ENCODE measurements at places on chromosomes 11 and 22.
A peak's percentile ranks its signal among the peaks of the same experiment; 100 is the strongest.

GRCh38 chr11:108934696-108935095 is 269.8 kb downstream of the DDX10 start:
- DNase-seq = no peak

DNA sequence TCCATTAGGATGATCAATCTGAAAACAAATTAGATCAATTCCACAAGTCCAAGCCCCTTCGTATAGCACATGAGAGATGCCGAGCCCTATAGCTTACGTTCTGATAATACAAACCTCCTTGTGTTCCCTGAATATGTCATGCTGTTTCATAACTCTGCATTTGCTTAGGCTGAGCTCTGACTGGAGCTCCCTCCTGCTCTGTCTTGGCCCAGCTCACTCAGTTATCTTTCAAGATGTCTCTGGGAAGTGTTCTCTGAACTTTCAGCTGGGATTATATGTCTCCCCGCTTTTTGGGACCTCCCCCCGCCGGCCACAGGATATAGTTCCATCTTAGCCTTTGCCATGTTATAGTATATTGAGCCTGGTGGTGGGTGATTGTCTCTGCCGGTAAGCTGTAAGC is 44.0 kb downstream of the FDX1 start:
- DNase-seq = no peak

DNA sequence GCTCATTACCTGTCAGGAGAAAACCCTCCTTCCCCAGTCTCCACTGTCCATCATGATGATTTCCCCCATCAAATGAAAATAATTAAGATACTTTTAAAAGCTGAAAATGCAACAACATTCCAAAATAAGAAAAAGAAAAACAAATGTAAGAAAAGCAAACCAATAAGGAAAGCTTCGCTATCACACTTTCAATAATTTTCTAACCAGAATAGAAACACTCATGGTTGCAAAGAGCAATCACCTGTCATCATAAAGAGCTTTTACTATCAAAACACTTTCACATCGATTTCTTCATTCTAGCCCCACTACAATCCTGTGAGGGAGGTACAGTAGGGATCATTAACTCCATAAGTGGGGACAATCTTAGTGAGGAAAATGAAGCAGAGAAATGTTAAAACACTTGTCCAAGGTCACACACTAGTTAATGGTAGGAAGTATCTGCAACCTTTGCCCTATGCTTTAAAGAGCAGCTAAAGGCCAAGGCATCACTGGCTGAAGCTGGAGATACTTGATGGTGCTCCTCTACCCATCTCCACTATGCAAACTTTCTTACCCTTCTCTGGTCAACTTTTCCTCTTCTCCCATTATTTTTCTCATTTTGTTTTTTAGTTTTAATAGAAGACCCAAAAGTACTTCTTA is 2.6 kb downstream of the RBM4B start:
- DNase-seq = no peak

DNA sequence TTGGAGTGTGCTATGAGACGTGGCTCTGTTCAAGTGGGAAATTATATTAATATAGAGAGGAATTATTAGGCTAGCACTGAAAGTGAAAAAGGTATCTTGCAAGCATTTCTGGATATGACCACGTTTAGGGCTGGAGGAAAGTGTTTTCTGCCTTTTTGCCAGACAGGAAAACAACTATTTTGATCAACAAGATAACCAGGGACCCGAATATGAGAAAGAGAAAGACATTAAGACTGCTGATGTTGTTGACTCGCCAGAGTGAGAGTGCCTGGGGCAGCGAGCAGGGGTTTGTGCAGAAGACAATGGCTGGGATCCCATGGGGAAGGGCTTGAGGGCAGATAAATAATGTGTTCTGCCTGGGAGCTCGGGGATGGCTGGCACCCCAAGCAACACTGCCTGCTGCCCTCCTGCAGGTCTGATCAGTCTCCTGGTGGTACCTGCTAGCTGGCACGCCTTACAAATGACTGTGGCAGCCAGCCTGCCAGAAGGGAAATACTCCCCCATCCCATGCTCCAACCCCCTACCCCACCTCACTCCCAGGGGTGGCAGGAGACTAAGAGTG is 23.1 kb upstream of the CHST1 start:
- DNase-seq = no peak

DNA sequence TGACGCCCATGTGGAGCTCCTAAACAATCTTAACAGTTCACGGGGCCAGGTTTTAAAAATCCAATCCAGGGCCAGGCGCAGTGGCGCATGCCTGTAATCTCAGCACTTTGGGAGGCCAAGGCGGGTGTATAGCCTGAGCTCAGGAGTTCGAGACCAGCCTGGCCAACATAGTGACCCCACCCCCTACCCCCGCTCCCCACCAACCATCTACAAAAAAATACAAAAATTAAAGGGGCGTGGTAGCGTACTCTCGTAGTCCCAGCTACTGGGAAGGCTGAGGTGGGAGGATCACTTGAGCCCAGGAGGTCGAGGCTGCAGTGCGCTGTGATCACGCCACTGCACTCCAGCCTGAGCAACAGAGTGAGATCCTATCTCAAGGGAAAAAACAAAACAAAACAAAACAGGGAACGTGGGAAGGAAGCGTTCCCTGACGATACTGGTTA is 689 bp upstream of the SART1 start:
- DNase-seq = no peak

DNA sequence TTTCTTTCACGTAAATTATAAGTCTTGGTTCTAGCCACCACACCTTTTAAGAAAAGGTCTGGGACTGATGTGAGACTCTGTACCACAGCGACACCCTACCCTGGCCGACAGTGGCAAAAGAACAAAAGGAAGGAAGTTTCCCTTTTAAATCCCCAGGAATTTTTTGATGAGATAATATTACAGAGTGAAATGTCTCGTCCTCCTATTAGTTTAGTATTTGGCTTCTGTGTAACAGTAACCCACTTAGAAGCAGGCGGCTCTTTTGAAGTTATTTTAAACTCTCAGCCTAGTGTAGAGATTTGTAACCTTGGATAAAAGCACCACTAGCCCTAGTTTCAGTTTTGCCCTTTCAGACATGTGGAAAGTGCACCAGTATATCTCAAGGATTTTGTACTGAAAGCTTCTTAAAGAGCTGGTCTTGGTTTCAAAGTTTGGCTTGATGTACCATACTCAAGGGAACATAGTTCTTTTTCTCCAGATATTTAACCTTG is 84.1 kb downstream of the C22orf31 start:
- DNase-seq = no peak

GRCh38 chr11:133947321-133947756 is 9.4 kb downstream of the IGSF9B start:
- DNase-seq = peak; percentile 85

DNA sequence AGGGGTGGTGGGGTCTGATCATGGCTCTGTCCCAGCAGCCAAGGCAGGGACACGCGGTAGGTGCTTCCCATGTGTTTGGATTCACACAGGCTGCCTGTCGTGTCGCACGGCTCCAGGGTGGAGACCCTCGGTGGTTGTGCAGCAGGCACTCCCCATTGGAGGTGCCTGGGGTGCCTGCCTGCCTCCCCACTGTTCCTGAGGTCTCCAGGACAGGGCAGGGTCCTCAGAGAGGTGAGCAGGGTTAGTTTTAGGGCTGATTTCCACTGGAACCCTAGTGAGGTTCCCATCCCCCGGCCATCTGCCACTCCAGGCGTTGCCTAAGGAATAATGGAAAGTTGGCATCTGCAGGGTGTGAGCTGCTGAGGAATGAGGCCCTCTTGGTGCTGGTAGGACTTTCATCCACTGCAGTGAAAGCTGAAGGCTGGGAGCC is 32.3 kb downstream of the OSBPL5 start:
- DNase-seq = no peak

DNA sequence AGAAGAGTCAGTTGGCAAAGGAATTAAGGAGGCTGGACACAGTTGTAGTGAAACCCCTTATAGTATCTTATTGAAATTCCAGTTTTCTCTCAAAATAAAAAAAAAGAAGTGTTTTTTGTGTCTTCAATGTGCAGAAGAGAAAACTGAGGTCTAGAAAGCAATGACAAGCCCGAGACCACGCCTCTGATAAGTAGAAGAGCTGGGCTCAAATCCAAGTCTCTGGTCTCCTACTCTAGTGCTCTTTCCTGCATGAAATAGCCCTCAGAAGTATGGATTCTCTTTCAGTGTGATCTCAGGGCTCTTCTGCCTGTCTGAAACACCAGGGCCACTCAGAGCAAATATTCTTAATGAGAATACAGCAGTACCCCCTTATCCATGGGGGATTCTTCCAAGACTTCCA is 200.9 kb downstream of the KIF18A start:
- no peak for DNase-seq

GRCh38 chr22:49179175-49179574 is 648.5 kb downstream of the BRD1 start:
- DNase-seq = no peak

DNA sequence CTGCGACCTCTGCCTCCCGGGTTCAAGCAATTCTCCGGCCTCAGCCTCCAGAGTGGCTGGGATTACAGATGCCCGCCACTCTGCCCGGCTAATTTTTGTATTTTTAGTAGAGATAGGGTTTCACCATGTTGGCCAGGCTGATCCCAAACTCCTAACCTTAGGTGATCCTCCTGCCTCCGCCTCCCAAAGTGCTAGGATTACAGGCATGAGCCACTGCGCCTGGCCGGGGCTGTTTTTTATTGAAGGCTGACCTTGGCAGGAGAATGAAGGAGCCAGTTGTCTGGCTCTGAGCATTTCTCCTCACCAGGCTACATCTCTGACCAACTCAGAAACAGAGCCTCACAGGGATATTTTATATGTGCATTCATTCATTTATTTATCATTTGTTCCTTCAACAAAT is 2.3 kb downstream of the KIAA1671 start:
- DNase-seq = no peak

DNA sequence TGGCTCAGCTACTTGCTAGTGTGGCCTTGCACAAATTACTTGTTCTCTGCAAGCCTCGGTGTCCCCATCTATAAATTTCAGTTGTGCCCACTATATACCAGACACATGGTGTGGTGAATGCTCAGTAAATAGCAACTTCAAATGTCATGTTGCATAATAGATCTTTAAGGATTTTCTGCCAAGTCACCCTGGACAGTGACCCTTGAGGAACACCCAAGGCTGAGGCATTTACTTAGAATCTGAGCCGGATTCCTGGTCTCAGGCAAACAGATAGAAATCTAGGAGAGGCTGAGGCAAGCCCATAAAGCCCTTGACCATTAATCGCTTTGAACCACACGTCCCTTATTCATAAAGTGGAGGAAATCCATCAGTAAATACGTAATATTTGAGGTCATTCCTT is 9.7 kb downstream of the TEAD1 start:
- no peak for DNase-seq

GRCh38 chr11:27213232-27213660 is 149.8 kb downstream of the CCDC34 start:
- DNase-seq = peak; percentile 29

- no peak for DNase-seq
Observed at GRCh38 chr11:60916669-60917206, 2.8 kb downstream of the TMEM109 start.

DNA sequence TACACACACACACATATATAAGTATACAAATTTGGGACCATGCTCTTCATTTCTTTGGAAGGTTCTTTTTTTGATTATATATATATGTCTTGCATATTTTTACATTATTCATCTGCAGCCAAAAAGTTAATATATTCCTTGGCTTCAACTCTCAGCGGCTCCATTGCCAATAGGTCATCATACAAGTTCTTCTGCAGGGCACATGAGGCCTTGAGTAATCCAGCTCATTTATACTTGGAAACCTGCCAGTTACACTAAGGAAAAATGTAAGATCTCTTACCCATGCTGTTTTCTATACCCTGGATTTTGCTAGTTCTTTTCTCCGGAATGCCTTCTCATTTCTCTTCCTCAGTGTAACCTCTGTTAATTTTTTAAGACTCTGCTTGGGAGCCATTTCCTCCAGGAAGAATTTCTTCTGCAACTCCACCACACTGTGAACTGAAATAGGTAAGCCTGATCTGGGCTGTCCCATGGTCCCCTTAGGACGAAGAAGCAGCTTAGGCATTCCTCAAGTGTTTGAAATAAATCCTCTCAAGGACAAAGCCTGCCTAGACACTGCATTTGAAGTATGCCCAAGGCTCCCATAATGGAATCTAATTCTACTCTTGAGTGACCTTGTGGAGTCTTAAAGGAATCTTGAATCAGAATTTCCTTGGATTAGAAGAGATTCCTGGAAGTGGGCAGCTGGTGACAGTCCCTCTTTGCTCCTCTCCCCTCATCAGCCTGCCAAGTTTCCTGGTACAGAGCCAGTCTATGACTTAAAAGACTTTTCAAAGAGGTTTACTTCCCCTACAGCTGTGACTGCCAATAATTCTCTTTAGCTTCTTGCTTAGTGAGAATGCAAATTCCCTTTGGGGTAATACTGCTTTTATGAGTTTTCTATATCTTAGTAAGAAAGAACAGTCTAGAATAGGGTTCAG is 182.8 kb downstream of the C11orf87 start:
- no peak for DNase-seq

GRCh38 chr11:63888170-63889086 is 28.5 kb downstream of the RCOR2 start:
- DNase-seq = peak; percentile 68

GRCh38 chr22:46358766-46359165 is 23.3 kb downstream of the TRMU start:
- no peak for DNase-seq

GRCh38 chr11:105696000-105696399 is 86.1 kb downstream of the GRIA4 start:
- DNase-seq = no peak

DNA sequence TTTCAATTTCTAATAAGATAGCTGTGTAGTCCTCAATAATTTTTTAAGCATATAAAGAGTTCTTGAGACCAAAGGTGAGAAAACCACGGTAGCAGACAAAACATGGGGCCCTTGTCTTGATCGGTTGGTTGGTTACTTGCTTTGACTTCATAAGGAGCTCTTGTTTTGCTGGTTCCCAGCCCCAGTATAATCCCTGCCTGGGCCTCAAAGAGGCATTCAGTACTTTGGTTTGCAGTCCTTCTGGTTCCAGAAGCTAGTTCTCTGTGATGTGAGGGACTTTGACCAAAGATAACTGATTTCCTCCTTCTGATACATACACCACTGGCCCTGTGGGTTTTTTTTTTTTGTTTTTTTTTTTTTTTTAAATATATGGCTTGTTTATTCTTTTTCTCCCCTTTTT is 17.1 kb downstream of the MARK2 start:
- no peak for DNase-seq

- no peak for DNase-seq
Observed at GRCh38 chr11:76761718-76762355, 21.3 kb upstream of the TSKU start.

DNA sequence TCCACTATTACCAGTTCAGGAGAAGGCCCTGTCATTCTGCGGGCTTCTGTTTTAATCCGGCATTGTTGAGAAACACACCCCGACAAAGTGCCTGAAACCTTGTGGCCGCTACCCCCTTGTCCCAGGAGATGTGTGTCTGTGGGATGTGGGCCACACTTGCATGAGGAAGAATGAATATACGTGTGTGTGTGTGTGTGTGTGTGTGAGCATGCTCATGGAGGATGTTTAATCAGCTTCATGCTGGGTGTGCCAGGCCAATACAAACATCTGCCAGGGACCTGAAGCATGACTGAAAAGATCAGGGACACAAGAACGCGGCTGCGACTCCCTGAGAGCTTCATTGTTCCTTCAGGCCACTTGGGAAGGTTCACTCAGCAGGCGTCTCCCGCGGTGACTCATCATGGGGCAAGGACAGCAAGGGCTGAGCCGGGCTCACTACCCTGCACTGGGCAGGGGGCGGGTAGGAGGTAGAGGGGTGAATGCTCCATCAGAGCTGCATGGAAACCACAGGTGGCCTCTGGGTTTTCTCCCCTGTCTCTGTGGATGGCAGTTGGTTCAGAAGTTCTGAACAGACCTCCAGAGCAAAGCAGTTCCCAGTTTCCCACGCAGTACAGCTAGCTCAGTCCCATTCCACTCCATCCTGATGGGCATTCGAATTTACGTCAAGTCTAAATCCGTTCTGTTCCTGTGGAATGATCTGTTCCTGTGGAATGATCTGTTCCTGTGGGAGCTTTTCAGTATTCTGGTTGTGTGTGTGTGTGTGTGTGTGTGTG is 7.0 kb upstream of the MALAT1 start:
- DNase-seq = peak; percentile 57

Measured in hepatic stellate cell (primary cell).